Stimulated activated CD4-positive, alpha-beta T cell treated with anti-CD3 and anti-CD28 coated beads, TNF-alpha, amount 100 ng/mL, for 48 hours (primary cell): ENCODE measurements at places on chromosomes 4 and X.
A peak's percentile ranks its signal among the peaks of the same experiment; 100 is the strongest.

GRCh38 chr4:88196523-88197185 is 38.2 kb upstream of the ABCG2 start:
- DNase-seq, result no peak

DNA sequence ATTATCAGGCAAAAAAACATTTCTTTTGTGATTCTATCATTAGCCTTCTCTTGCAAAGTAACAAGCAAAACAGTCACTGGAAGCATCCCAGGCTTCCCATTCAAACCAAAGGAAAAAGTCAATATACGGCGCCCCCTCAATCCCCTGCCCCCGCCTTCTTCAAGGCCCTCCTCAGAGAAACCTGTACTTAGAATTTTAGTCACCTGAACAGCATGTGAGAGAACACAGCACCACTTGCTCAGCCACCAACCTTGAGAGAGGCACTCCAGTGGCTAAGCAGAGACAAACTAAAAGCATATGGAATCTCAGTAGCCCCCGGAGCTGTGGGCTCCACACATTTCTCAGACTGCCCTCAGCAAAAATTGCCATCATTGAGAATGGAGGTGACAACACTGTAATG is 25.2 kb downstream of the LEF1 start:
- no peak for DNase-seq

- DNase-seq, result no peak
These were observed 142.8 kb upstream of the RPL34 start for GRCh38 chr4:108477527-108478108.

DNA sequence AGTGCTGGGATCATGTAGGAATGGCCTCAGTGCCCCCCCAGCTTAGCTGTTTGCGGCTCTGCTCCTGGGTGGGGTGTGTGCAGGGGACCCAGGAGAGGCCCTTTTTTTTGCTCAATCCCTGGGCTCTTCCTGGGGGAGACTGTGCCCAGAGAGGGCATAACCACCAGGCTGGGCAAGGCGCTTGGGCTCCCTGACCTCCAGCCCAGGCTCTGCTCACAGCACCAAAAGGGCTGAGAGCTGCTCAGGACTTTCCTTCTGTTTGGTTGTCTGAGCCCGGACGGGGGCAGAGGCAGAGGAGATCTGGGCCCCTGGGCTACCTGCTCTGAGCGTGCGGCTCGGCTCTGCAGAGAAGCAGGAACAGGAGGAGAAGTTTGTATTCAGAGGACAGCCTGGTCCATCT is 64.7 kb downstream of the PSAPL1 start:
- no peak for DNase-seq

GRCh38 chr4:16916031-16916430 is 17.6 kb upstream of the LDB2 start:
- DNase-seq, result no peak

DNA sequence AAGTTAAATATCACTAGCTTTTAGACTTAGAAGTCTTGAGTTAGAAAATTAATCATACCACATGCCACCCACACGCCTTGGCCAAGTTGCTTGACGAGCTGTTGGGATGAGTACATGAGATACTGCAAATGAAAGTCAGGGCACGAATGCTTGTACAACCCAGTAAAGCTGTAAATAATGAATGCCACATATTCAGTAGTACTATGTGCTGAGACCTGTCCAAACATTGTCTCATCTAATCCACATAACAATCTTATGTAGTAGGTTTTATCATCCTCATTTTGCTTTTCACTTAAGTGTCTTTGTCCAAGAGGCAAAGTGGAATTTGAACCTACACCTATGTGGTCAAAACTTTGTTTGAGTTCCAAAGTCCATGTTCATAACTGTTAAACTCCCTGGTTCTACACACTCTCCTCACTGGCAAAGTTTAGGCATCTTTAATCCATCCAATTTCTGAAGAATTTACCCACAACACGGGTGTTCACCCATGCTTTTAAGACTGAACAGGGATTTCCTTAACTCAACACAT is 74.1 kb downstream of the LDB2 start:
- DNase-seq, result no peak

DNA sequence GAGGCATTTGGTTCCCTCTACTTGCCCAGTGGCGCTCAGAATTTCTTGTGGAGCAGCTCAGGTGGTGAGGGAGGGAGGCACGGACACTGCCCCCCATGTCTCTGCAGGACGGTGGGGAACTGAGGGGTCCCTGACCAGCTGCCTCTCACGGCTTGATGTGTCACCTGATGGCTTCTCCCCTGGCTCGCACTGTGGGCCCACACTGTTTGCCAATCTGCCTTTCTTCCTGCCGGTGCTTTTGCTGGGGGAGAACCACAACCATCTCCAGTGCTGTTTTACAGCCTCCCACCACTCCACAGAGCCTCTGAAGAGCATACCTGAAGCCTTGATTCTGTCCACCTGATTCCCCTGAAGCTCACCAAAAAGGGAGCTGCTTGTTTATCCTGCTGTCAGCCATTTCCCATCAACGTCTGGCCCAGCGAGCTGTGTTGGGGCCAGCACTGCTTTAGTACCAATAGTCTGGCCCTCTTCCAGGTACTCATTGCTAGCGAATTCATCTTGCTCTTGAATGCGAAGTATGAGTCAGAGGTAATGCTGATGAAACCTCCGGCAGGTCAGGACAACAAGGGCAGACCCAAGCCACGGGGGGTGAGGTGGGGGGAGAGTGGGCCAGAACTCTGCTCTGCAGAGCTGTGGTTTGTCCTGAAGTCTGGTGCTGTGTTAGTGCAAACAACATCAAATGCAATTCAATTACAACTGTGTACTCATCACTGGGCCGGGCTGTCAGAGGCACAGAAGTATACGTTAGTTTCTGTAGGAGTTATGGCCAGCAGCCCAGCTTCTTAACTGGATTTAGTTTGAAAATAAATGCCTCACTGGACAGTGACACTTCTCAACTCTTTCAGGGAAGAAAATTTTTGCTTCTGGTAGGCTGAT is 208.3 kb upstream of the JADE1 start:
- DNase-seq, result no peak

DNA sequence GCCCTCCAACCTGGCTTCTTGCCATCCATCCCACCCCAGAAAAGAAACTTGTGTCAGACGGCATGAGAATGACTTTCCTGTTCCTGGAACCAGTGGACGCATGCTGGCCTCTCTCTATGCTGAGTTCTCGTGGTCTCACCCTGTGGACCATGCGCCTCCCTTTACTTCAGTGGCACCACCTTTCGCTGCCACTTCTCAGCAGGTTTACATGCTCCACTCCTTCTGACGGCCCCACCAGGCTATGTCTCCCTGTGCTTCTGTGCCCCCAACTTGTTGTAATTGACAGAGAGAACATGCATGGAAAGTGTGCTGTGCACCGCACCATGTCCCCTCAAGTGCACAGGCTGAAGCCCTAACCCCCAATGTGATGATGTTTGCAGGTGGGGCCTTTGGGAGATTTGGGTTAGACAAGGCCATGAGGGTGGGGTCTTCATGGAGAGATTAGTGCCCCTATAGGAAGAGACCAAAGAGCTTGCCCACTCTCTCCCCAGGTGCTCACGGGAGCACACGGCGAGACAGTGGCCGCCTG is 3.1 kb upstream of the PPP2R2C start:
- DNase-seq, result no peak

GRCh38 chrX:9770319-9770718 is 4.7 kb upstream of the GPR143 start:
- no peak for DNase-seq

DNA sequence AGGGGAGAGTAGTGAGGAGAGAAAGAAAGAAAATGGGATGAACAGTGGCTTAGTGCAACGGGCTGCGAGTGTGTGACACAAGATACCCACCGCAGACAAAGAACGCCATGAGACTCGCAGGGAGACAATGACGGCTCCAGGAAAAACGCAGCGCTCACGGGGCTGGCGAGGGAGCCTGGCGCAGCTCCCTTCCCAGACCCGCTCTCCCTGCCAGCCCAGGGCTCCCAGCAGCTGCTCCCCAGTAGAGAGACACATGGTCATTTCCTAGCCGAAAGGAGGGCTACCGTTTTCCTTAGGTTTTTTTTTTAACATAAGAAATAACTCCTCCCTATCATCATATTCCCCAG is 149.5 kb downstream of the MAML3 start:
- no peak for DNase-seq

GRCh38 chrX:136694431-136695087 is 46.6 kb downstream of the CD40LG start:
- no peak for DNase-seq

DNA sequence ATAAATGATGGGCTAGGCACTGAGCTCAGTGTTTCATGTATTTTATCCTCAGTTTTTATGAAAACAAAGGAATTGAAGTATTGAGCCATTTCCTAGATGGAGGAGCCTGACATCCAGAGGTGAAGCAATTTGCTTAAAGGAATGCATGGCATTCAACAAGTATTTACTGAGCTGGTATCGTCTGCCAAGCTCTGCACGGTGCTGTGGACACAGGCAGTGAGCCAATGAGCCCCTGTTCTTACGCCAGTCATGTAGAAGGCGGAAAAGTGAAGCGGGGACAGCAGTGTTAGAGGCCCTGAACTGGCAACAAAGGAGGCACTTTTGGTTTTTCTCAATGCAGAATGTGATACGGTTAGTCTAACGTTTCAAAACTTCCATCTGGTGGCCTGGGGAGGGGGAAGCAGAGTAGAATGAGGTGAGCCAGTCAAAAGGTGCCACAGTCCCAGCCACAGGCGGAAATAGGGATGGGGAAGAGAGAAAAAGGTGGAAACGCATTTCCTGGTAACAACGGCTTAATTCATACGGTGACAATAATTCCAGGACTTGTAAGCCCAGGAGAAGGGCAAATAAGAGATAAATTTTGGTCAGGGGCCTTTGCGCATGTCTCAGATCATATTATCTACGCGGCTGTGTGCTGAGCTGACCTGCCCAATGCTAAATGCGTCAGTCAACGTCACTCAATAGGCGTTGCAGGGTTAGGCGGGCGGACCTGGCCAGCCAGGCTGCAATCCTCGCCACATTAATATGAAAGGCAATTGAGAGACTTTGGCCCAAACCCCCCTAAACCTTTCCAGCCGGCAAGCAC is 133.9 kb downstream of the AFAP1 start:
- no peak for DNase-seq

DNA sequence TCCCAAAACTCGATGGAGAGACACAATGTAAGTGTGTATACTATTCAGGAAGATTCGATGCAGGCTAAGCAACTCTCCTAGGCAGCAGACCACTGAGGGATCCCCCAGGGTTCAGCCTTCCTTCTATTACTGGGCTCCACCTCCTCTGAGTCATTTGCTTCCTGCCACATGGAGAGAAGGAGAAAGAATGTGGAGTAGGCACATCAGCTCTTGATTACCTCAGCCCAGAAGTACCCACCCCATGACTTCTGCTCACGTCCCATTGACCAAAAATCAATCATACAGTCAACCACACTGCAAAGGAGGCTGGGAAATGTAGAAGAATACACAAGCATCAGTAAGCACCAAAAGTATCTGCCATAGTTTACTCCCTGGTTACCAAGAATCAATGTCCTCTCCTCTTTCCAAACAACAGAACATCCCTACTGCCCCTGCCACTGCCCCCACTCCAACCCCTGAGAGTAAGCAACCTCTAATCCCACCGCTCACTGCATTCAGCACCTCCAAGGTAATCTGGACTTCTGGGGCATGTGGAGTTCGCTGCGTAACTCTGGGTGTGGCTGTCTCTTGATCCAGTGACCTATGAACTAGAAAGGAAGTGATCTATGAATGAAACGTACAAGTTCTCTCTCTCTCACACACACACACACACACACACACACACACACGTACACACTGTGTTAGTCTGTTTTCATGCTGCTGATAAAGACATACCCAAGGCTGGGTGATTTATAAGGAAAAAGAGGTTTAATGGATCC is 91.2 kb upstream of the C1QTNF7 start:
- no peak for DNase-seq

DNA sequence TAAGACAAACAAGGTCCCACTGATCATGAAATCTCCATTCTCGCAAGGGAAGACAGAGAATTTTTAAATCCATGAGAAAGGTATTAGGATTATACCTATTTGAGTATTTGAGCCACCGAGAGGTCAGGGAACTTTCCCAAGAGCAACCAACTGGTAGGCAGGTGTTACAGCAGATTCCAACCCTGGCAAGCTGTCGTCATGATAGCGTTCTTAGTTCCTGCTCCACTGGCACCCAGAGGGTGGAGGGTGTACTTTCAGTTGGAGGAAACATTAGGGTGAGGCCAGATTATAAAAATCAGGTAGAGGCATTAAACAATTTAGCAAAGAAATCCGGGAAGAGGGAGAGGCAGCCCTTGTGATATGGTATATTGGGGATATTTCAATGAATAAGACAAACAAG is 23.3 kb downstream of the COQ2 start:
- DNase-seq, result no peak

- no peak for DNase-seq
These were observed 132.6 kb upstream of the PUDP start for GRCh38 chrX:7280520-7280919.

- DNase-seq, result no peak
These were observed 25.2 kb downstream of the DNAJB14 start for GRCh38 chr4:99921174-99921573.

GRCh38 chr4:63063760-63064159 is 1345.5 kb downstream of the TECRL start:
- no peak for DNase-seq

- DNase-seq, result no peak
These were observed 29.1 kb downstream of the UCHL1 start for GRCh38 chr4:41285864-41286235.

DNA sequence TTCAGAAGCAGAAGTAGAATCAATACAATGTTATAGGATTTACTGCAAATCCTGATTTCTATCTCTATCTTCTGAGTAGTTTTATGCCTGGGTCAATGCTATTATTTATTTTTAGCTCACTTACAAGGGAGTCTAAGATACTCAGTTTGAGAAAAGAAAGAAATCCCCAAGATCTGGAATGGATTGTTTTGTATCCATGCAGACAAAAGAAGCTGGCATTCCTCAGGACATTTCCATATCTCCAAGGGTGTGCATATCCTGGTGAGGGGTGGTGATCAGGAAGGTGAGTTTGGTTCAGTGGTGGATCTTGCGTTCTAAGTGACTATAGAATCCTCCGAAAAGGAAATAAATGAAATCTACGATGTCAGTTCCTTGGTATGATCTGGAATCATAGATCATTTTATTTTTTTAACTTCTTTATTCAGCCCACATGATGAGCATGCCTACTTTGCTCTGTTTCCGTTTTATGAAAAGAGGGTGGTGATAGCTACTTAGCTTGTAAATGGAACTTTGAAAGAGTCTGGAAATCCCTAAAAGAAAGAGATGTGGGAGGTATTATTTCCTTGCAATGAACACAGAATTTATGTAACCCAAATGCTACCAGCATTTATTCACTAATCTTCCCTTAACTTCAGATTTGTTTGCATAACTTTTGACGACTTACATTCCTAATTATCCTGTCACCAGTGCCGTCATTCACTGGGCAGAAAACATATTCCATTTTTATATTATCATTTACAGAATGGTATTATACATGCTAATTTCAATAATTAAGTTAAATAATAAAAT is 81.1 kb upstream of the RAPGEF2 start:
- DNase-seq, result no peak

DNA sequence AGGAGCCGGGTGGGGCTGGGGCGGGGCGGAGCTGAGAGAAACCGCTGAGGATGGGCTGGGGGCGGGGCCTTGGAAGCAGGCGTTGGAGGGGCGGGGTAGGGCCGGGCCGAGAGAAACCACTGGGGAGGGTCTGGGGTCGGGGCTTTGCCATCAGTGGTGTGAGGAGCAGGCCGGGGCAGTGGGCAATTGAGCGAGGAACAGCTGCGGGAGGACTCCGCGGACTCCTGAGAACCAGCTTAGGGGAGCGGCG is 1.3 kb upstream of the EOLA2 start:
- DNase-seq, result no peak

GRCh38 chrX:150405576-150405975 is 42.5 kb downstream of the MAMLD1 start:
- DNase-seq, result no peak

GRCh38 chrX:118726887-118727685 is at the start of gene IL13RA1:
Gene IL13RA1, plus strand, starts transcription at chrX:118727606. Its CDS starts 33 bp downstream, at chrX:118727639.
- peak; percentile 8 for DNase-seq
